Chondrocyte (in vitro differentiated cells): ENCODE measurements at places on chromosomes 6 and 20. TPM values are rescaled to one million over a fixed set of nuclear protein-coding genes. Genes with fewer than 3 reads are reported as not detected.

- DNase-seq, result no peak
- no peak overlapping the region for H3K27ac ChIP-seq
- H3K36me3 ChIP-seq, result peaks cover 8% of the 10 kb centered on the region
- H3K4me1 ChIP-seq, result no peaks in the 10 kb centered on the region
- H3K4me3 ChIP-seq, result no peak overlapping the region
These were observed 21.9 kb upstream of the AIG1 start for GRCh38 chr6:143038833-143039232.

Gene CAP2
- total RNA-seq, result 76.6 to 90.4 TPM (median 86.1 TPM) in 3 replicates

GRCh38 chr6:52424513-52424912, 4.4 kb downstream of the EFHC1 start:
- no peaks in the 10 kb centered on the region for H3K27me3 ChIP-seq
- H3K4me3 ChIP-seq, result peak overlapping the region; percentile 14
- no peak for DNase-seq
- peaks cover 3% of the 10 kb centered on the region for H3K36me3 ChIP-seq
- H3K27ac ChIP-seq, result peak overlapping the region; percentile 81

DNA sequence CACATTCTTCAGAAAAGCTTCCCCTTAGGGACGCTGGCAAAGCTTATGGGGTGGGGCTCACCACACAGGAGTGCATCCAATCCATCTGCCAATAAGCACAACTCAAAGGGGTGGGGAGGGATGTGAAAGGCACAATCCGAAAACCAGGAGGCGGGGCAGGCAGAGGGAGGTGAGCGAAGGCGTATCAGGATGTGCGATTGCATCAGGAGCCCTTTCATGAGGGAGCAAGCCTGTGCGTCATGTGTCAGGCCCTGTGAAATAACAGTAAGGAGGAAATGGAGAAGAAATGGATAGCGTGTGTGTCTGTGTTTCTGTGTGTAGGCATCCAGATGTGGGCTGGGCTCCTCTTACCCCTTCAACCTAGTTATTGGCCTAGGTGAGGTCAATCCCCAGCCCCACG, 382.4 kb upstream of the CDH4 start:
- H3K27ac ChIP-seq, result no peak overlapping the region
- no peak overlapping the region for H3K4me3 ChIP-seq
- peaks cover 17% of the 10 kb centered on the region for H3K27me3 ChIP-seq
- H3K36me3 ChIP-seq, result no peaks in the 10 kb centered on the region
- no peak for DNase-seq

Gene C6orf15
- total RNA-seq, result 0.37 TPM in 1 of 3 replicates, not detected in the others

GRCh38 chr20:41017448-41018042, 11.1 kb upstream of the TOP1 start:
- DNase-seq, result no peak
- H3K36me3 ChIP-seq, result no peaks in the 10 kb centered on the region
- no peaks in the 10 kb centered on the region for H3K27me3 ChIP-seq
- no peak overlapping the region for H3K4me3 ChIP-seq

- no peaks in the 10 kb centered on the region for H3K4me1 ChIP-seq
- peaks cover 5% of the 10 kb centered on the region for H3K27me3 ChIP-seq
- no peak overlapping the region for H3K4me3 ChIP-seq
- DNase-seq, result no peak
- H3K27ac ChIP-seq, result no peak overlapping the region
- H3K36me3 ChIP-seq, result peaks cover 3% of the 10 kb centered on the region
These were observed 8.9 kb downstream of the PACSIN1 start for GRCh38 chr6:34474754-34475153.

DNA sequence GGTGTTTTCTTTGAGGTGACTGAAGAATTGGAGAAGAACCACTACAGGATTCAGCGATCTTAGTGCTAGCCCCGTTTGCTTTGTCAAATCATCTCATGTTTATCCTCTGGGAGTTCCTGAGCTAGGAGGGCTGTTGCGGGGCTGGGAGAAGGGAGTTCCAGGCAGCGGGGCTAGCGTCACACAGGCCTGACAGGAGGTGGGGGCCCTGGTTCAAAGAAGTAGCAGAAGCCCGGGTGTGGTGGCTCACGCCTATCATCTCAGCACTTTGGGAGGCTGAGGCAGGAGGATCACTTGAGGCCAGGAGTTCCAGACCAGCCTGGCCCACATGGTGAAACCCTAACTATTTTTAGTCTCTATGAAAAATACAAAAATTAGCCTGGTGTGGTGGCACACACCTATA, 33.2 kb upstream of the SULF2 start:
- no peak overlapping the region for H3K4me3 ChIP-seq
- peaks cover 70% of the 10 kb centered on the region for H3K27me3 ChIP-seq
- peaks cover 6% of the 10 kb centered on the region for H3K36me3 ChIP-seq
- no peak for DNase-seq

Gene BPIFB2
- total RNA-seq, result not detected in 3 replicates
